ENCODE measurements at places on chromosomes 2 and 18. TPM values are rescaled to one million over a fixed set of nuclear protein-coding genes. Genes with fewer than 3 reads are reported as not detected.

Gene MERTK
- total RNA-seq = 0.28 TPM

Gene FAM237A
- total RNA-seq = not detected

Gene TLX2
- not detected for total RNA-seq

Gene RIF1
- total RNA-seq = 43.9 TPM

Gene REL
- 4.3 TPM for total RNA-seq

Gene CTLA4
- total RNA-seq = not detected

Gene EIF2AK3
- total RNA-seq = 20.3 TPM

- no peak for DNase-seq
These were observed 91.5 kb upstream of the BCL11A start for GRCh38 chr2:60644951-60645350.

DNA sequence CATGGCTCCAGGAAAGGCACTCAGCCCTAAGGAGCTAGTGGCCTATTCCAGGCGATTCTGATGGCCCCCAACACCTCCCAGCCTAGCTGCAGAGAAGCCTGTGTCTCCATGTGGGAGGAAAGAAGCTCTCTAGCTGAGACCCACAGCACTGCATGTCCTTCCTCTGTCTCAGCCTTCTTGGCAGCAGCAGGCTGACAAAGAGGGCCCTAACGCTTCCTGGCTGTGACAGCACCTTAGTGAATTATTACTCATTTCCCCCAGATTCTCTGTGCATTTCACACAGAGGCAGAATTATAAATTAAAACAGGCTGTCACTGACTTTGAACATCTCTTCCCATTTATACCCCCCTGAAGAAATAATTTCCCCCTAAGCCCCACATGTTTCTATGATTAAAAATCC, 206.8 kb downstream of the CLIP4 start:
- DNase-seq = no peak

GRCh38 chr2:174656676-174657176, 59.1 kb upstream of the WIPF1 start:
- no peak for DNase-seq

GRCh38 chr18:49911427-49911826, 98.1 kb upstream of the ACAA2 start:
- no peak for DNase-seq

- no peak for DNase-seq
These were observed 131.5 kb downstream of the UXS1 start for GRCh38 chr2:106062627-106063026.

- no peak for DNase-seq
These were observed 113.0 kb downstream of the TGFA start for GRCh38 chr2:70440621-70441020.

- DNase-seq = no peak
These were observed 324.6 kb downstream of the CCDC178 start for GRCh38 chr18:33115917-33116316.

DNA sequence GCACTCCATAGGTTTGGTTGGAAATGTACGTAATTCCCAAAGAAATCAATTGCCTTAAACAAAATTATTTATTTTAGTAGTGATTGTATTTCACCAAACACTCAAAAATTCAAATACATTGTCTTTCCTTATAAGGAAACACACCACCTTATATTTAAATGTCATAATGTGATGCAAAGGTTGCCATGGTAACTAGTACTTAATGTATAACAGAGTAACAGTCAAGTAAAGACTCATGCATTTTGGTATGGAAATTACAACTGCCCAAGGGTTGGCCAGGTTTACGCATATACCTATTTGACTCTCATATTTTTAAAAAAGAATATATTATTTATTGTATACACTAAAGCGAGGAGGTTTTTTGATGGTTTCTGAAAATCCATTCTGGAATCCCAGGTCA, 231.2 kb downstream of the TCF4 start:
- DNase-seq = no peak

GRCh38 chr2:160376576-160376975, 117.0 kb downstream of the RBMS1 start:
- DNase-seq = peak; percentile 63

DNA sequence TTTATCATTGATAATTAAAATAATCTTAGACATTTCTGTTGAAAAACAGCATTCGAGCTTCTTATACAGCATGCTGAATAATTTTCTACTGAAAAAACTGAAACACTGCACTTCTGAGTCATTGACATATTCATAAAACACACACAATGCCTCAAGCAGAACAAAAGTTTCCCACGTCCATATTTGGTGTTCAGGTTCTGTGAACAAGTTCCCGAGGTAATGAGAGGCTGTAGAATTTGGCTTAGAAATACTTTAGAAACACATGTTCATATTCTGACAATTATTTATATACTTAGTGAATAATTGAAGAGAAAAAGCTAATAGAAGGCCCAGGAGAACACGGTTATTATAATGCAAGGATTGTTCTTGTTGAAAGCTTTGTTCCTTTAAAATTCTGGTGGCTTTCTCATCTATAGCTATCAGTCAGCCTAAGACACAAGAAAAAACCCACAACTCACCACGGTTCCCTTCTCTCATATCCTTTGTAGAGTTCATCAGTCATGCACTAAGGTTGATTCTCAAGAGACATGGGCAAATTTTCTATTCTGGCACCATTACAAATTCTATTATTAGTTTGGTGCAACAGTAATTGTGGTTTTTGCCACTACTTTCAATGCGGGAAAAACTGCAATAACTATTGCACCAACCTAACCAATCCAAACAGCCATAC, 194.4 kb downstream of the TMX3 start:
- DNase-seq = peak; percentile 81

Data from IMR-90 (cell line).